GM03348 (cell line): ENCODE measurements at places on chromosomes 12 and 14.

- no peak for DNase-seq
Measured at GRCh38 chr12:101455685-101456084, 19.5 kb upstream of the SPIC start.

- DNase-seq: no peak
Measured at GRCh38 chr14:64026600-64026999, 173.8 kb downstream of the SYNE2 start.

GRCh38 chr12:130053651-130054069 lies 108.6 kb upstream of the FZD10 start:
- no peak for DNase-seq

GRCh38 chr12:9992296-9992695 lies 6.6 kb downstream of the CLEC1B start:
- DNase-seq: no peak

DNA sequence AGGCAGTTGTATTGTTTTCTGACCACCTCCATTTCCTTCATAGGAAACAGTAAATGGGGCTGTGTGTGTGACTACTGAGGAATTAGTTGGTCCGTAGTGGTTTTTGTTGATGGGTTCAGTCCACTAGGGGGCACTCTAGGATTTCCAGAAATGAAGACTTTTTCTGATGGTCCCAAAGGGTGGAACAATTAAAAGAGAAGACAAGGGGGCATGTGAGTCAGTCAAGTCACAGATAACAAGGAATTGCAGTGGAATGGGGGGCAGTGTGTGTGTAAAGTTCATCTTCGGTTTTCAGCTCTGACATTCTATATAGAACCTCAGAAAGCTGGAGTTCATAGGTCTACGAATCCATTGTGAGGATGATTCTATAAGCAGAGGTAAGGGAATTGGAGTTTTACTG lies 186.6 kb upstream of the OR4E1 start:
- DNase-seq: no peak

DNA sequence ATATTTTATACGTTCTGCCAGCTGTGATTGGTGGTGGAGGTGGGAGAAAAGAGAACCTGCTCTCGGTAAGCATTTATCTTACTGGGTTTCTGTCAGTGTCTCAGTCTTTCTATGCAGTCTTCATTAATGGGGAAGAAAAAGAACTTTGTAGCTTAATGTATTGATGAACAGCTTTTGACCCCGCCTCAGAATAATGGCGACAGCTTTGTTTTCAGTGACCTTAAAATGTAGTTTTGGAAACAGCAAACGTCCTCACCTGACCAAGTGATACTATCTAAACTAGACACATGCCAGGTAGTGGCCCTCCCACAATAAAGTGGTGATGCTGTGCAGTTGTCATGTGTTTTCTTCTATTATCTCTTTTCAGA lies 1.4 kb downstream of the DACT1 start:
- no peak for DNase-seq

DNA sequence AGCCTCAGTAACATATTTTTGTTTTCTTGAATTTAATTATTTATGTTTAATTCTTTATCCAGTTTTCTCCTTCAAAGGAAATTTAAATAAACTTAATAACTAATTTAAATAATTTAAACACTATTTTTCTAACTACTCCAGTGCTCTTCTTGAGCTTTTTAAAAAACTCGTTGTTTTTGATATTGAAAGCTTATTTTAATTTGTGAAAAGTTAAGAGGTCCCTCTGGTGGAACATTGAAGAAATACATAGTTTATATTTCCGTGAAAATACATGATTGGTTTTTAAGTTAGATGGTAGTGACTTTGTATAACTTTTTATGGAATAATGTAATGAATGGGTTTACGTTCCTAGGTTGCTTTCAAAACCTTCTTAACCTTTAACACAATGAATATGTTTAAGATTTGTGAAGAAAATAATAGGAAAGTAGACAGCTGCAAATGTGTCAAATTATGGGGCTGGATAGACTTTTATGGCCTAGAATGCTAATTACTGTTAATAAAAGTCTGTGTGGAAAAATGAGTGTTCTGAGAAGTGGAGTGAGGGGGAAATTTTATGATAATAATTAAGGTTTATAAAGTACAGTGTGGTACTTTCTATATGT lies 45.9 kb upstream of the MSRB3 start:
- peak; percentile 34 for DNase-seq

DNA sequence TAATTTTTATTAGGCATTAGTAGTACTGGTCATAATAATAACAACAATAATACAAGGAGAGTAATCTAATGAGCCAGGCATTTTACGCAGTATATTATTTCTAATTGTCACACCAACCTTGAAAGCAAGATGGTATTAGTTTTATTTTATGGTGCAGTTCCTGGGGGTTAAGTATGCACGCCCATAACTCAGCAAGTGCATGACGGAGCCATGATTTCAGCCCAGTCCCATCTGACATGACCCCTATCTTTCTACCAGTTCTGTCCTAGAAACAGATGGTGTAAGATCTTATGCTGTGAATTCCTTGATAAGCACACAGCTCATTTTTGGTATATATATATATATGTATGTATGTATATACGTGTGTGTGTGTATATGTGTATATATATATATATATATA lies 106.0 kb downstream of the AEBP2 start:
- no peak for DNase-seq
